ENCODE measurements at places on chromosomes 16 and 17.

DNA sequence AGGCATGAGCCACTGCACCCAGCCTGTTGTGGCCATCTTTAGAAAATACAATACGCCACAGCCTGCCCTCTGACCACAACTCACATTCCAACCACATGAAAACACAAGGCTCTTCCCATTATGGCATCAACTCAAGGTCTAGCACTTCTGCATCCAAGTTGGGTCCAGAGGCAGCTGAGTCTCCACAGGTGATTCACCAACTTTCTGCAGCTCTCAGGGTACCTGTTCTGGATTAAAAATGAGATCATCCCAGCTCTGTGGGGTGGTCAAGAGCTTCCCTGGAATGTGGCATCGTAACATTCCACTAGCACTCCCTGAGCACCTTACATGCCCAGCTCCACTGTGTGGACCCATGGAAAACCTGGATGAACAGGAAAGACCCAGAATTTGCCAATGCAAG, 9.9 kb upstream of the GUCY2D start:
- DNase-seq = no peak

DNA sequence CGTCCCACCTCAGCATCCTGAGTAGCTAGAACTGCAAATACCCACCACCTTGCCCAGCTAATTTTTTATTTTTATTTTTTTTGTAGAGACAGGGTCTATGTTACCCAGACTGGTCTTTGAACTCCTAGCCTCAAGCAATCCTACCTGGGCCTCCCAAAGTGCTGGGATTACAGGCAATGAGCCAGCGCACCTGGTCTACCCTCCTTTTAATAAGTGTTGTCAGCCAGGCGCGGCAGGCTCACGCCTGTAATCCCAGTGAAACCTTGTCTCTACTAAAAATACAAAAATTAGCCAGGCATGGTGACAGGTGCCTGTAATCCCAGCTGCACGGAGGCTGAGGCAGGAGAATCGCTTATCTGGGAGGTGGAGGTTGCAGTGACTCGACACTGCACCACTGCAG, 19.3 kb downstream of the RFFL start:
- no peak for DNase-seq

GRCh38 chr16:71927383-71927782, 32.1 kb downstream of the IST1 start:
- no peak for DNase-seq

- DNase-seq = no peak
Measured at GRCh38 chr16:14372471-14372870, 257.6 kb downstream of the PARN start.

DNA sequence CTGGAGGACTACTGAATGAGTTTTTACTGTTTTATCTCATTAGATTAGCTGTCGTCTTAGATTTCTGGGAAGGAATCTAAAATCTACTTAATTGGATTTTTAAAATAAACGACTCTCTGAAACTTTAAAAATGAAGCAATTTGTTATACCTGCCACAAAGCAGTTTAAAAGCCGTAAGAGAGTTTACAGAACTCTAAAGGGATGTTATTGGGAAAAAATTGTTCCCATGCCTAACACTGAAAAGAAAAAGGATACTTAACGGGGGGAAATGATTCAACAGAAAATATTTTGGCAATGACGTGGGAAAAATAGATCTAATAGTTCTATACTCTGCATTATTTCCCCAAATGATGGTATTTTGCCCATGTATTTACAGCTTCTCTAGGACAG, 27.0 kb downstream of the ARHGAP17 start:
- DNase-seq = no peak

GRCh38 chr17:59611503-59611902, 8.2 kb upstream of the CLTC start:
- no peak for DNase-seq

- no peak for DNase-seq
Measured at GRCh38 chr16:967077-967541, 3.7 kb downstream of the LMF1 start.

- DNase-seq = no peak
Measured at GRCh38 chr16:74477226-74477625, 55.9 kb upstream of the CLEC18B start.

DNA sequence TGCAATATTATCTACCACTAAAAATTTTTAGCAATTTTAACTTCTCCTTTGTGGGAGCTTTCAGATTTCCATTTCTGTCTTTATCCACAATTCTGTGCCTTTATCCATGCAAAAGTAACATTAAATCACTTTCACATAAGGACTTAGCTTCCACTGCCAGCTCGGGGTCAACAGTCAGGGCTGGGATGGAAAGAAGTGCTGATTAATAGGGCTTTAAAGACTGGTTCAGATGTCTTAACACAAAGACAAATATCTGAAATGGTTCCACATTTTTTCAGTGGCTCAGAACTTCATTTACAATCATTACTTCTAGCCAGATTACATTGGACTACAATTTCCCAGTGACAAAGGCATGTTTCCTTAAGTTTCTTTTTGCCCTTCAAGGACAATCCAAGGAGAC, 191.8 kb upstream of the CPHXL start:
- no peak for DNase-seq

- DNase-seq = no peak
Measured at GRCh38 chr16:13439766-13440165, 480.2 kb upstream of the ERCC4 start.

DNA sequence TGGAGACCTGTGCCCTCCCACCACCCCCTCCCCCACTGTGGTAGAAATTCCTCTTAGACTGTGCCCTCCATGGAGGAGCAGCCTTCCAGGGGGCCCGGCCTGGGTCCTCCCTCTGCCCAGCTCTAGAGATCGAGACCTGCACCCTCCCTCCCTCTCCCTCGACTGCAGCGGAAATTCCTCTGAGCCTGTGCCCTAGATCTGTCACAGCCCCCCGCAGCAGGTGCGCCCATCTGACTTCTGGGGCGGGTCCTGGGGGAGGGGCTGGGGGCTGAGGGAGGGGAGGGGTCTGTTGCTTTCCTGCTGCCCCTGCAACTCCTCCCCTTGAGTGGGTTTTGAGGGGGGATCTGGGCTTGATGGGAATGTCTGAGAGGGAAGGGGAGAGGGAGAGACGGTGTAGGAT, 177.8 kb upstream of the GSE1 start:
- no peak for DNase-seq

- no peak for DNase-seq
Measured at GRCh38 chr17:65407017-65407416, 154.4 kb downstream of the AXIN2 start.

GRCh38 chr17:37373530-37374159, 2.1 kb upstream of the C17orf78 start:
- DNase-seq = peak; percentile 75

- DNase-seq = no peak
Measured at GRCh38 chr17:72588961-72589360, 468.1 kb downstream of the SOX9 start.

DNA sequence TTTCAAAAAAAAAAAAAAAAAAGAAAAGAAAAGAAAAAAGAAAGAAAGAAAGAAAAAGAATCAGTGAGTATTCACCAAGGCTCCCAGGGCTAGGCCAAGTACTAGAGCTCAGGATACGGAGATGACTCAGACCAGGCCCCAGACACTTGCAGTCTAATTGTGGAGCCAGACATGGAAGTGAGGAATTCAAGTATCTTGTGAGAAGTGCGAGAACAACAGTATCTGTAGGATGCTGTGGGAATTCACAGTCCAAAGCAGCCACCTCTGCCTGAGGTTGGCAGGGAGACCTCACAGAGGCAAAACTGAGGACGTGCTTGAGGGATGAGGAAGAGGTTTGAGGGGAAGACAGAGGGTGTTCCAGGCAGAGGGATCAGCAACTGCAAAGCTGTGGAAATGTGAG, 14.0 kb upstream of the ALDOA start:
- DNase-seq = no peak

- no peak for DNase-seq
Measured at GRCh38 chr17:79750650-79751545, 20.2 kb downstream of the ENPP7 start.

GRCh38 chr16:82044585-82044911, 9.5 kb downstream of the HSD17B2 start:
- no peak for DNase-seq

DNA sequence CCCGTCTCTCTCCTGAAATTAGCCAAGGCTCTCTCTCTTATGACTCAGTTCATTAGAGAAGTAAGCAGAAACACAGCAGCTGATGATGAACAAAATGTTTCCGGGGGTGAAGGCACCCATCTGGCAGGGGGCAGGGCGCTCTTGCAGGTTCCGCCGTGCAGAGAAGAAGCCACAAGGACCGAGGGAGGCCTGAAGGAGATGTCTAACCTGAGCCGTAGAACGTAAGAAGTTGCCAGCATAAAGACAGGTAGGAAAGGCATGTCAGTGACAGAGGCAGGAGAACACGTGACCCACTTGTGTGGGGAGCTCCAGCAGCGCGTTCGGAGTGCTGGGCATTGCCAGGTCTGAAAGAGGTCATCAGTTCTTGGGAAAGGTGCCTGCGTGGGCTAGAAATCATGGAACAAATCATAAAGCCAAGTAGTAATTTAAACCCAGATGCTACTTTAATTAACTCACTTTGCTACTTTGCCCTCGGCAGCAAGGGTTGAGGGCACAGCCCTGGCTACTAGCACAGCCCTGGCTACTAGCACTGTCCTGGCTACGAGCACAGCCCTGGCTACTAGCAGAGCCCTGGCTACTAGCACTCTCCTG, 198.6 kb downstream of the RPTOR start:
- DNase-seq = no peak

- no peak for DNase-seq
Measured at GRCh38 chr17:55816532-55817396, 65.9 kb downstream of the PCTP start.

- no peak for DNase-seq
Measured at GRCh38 chr17:9151091-9151490, 129.8 kb downstream of the NTN1 start.

DNA sequence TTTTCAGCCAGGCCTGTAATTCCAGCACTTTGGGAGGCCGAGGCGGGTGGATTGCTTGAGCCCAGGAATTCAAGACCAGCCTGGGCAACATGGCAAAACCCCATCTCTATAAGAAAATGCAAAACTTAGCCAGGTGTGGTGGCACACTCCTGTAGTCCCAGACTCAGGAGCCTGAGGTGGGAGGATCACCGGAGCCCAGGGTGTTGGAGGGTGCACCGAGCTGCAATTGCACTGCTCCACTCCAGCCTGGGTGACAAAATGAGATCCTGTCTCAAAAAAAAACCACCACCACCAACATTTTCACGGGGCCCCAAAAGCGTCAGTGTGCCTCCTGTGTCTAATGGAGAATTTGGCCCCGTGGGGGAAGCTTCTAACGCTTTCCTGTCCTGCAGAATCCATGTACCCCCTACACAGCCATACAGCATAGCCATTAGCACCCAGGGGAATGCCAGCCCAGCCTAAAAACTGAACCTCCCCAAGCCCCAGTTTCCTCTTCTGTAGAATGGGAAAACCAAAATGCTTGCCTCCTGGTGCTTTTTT, 22.2 kb upstream of the MAP3K14 start:
- DNase-seq = no peak

DNA sequence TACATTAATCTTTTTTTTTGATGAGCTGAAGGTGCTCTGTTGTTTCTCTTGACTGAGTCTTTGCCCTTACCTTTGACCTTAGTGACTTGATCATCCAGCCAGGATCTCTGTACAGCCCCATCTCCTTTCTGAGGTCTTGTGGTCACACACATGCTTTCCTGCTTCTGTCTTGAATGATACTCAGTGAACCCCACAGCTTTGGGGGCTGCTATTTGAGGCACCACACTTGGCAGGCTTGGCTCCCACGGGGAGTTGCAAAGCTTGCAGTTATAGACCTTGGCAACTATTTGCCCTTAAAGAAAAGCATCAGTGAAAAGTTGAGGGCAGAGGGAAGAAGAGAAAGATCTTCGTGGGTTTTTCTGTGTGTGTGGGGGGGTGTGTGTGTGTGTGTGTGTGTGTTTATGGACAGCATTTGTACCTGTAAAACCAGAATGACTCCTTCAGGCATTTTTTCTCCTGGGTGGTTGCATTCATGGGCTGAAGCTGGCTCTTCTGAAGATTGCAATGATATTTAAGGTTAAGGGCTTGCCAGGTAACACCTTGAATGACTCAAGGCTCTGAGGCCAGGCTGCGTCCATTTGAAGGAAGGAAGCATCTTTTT, 101.6 kb downstream of the MSI2 start:
- DNase-seq = no peak

- no peak for DNase-seq
Measured at GRCh38 chr16:1863681-1864460, 8.1 kb downstream of the MEIOB start.

DNA sequence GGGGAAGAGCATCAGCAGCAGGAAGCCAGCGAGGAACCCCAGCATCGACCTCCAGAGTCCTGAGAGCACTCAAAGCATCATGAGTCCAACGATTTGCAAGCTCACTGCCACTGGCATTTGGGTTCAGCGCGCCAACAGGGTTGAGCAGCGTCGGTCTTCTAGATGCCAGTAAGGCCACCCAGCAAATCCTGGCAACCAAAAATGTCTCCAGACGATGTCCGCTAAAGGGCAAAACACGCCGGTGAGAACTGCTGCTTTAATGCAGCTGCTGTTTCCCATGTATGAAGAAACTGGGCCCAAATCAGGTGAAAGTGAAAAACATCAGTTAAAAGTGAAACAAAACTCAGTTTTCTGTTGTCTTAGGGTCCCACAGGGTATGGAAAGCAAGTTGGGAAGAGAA, 70.2 kb downstream of the ANKRD11 start:
- DNase-seq = no peak

DNA sequence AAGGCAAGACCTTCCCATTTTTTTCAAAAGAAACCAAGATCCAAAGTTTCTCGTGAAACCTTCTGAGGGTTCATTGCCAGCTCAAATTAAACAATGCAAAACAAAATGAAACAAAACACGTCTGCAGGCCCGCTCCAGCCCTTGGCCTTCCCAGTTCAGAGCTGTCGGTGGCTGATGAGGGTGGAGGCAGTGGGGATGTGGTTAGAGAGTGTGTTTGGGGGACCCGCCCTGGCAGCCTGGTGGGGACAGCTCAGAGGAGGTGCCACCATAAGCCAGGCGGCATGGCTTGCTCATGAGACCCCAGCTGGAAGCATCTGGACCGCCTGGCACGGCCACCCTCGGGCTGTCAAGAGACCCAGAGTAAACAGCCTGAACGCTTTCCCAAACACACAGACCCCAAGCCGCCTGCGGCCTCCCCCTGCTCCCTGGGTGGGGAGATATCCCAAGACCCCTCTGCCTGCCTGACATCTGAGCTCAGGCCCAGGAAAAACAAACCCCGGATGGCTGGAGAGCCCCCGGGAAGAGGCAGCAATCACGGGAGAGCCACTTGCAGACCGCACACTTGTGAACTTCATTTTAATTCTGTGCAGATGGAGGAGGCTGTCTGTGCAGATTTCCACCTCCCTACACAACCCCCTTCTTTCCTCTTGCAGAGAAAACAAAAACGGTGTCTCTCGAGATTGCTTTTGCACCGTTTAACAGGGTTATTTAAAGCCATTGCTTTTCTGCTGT, 35.4 kb upstream of the LITAF start:
- DNase-seq = peak; percentile 72

- DNase-seq = no peak
Measured at GRCh38 chr16:28923652-28924398, 1.2 kb downstream of the RABEP2 start.

DNA sequence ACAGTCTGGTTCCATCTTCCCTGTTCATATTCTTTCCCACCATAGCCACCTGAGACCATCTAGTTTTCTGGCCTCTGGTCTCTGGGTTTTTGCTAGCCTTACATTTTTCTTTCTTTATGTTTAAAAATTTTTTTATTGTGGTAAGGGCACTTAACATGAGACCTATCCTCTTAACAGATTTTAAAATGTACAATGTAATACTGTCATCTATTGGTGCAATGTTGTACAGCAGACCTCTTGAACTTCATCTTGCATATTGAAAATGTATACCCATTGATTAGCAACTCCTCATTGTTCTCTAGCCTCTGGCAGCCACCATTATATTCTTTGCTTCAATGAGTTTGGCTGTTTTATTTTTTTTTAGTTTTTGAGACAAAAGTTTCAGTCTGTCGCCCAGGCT, 39.2 kb downstream of the ITGAM start:
- no peak for DNase-seq

- no peak for DNase-seq
Measured at GRCh38 chr17:32185875-32186274, 43.6 kb downstream of the RHOT1 start.

Data from stimulated activated effector memory CD8-positive, alpha-beta T cell treated with anti-CD3 and anti-CD28 coated beads, Interleukin-12 subunit alpha, Interleukin-12 subunit beta, amount 100 ng/mL, for 72 hours (primary cell).